ENCODE measurements at places on chromosomes 5 and 9.

- no peak for DNase-seq
These were observed 41.4 kb downstream of the SIL1 start for GRCh38 chr5:139156814-139157213.

GRCh38 chr9:82560036-82560435 lies 502.9 kb downstream of the RASEF start:
- peak; percentile 28 for DNase-seq

DNA sequence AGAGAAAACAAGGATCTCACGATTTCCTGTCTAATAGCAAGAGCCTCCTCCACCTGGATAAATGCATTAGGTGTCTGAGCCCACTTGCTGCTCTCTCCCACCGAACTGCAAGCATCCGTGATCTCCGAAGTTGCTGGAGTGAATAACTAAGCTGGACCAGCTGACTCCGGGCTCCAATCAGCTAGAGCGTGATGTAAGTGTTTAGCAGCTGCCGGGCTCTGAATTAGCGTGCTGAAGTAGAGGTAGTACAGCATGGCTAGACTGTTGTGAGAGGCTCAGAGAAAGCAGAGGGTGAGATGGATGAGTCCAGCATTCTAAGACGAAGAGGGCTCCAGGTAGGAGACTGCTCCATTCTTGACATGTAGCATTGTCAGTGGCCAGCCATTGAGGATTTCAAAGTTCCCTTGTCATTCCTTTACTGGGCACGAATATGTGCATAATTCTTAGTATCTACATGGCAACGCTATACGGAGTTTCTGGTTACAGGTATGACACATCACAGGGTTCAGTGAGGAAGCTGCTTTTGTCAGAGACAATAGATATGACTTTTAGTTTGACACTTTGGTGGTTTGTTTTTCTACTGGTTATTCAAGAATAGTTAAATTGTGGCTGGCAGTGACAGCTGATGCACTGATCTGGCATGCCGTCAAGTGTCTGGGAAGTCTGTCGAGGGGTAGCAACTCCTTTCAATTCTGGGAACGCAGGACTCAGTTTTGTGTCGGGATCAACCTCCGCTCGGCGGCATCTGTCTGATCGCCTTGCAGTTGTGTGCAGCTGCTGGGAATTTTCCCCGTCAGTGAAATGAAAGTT lies 232.6 kb downstream of the MAST4 start:
- peak; percentile 65 for DNase-seq

- DNase-seq = no peak
These were observed 875 bp downstream of the TPM2 start for GRCh38 chr9:35688558-35689541.

DNA sequence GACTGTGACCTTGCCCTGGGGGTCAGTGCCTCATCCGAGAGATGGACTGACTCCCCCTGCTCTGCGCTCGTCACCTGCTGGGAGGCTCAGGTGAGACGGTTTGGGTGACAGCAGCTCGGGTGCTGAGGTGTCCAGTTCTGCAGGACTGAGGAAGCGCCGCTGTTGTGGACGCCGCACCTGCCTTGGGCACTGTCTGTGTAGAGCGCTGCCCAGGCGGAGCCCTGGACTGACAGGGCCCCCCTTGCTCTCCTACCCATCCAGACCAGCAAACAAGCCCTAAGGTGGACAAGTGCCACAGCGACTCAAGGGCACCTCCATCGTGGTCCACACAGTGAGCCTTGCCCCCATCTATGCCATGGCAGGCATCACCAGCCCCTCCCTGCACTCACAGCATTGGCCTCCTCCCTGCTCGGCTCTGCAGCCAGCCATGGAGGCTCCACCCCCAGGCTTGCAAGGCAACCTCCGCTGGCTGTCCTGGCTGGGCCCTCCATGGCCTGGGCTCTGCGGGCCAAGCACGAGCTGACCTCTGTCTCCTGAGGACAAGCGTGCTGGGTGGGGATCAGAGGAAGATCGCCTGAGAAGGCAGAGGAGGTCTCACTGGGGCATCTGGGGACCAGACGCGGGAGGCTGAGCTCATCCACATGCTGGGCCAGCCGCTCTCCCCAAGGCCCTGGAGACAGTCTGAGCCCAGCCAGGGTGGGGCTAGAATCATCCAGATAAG lies 87.1 kb upstream of the COL5A1 start:
- no peak for DNase-seq

DNA sequence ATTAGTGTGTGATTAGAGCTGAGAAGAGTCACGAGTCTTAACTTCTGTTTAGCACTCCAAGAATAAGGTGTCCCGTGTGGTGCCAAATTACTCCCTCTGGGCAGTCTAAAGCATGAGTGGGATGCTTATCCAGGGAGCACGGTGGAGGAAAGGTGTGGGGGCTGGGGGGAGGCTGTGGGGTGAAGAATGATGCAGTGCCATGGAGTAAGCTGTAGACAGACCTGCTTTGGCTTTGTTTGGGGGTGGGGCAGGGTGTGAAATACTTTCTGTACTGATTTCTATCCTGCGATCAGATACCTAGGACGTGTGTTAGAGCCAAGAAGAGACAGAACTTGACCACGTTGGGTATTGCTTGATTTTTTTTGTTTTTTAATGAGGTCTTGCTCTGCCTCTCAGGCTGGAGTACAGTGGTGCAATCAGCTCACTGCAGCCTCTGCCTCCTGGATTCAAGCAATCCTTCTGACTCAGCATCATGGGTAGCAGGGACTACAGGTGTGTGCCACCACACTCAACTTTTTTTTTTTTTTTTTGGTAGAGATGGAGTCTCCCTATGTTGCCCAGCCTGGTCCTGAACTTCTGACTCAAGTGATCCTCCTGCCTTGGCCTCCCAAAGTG lies 232.8 kb downstream of the MAN2A1 start:
- no peak for DNase-seq

DNA sequence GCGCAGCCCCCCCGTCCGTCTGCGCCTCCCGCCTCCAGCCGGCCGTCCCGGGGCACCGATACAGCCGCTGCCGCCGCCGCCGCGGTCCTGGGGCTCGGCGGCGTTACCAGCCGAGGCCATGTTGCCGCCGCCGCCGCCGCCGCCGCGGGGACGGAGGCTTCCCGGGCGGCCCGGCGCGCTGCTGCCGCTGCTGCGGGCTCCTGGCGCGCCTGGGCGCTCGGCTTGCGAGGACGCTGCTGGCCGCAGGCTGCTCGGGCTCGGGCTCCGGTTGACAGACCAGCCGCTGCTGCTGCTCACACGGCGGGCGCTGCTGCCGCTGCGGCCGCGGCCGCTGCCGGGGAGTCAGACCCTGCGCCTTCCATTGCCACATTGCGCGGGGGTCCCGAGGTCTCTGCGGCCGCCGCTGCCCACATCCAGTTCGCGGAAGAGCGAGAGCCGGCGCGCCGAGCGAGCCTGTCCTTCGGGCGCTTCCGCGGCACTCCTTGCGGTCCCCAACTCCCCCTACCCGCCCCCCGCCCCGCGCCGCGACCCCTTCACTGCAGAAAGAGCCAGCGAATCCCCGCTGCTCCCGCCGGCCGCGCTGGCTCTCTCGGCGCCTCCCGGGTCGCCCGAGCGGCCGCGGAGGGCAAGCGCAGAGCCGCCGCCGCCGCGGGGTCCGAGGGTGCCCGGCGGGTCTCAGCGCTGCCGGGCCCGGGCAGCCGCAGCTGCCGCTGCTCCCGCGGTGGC lies 8.4 kb downstream of the PTCH1 start:
- peak; percentile 51 for DNase-seq

DNA sequence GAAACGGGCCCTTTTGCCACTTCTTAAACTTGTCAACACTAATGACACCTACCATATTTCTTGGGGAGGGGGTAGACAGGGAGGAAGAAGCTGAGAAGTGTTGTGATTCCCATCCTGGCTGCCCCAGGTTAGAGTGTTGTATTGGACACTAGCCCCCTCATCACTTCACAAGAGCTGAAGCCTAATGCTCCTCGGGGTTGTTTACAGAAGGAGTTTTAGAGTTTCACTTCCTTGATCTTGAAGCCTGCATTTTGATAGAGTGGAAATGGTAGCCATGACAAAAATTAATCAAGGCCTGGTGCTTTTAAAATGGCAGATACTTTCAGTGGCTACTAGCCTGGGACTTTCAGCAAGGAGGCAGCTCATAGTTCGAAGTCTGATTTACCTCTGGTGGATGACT lies 11.0 kb upstream of the FAM120AOS start:
- no peak for DNase-seq

DNA sequence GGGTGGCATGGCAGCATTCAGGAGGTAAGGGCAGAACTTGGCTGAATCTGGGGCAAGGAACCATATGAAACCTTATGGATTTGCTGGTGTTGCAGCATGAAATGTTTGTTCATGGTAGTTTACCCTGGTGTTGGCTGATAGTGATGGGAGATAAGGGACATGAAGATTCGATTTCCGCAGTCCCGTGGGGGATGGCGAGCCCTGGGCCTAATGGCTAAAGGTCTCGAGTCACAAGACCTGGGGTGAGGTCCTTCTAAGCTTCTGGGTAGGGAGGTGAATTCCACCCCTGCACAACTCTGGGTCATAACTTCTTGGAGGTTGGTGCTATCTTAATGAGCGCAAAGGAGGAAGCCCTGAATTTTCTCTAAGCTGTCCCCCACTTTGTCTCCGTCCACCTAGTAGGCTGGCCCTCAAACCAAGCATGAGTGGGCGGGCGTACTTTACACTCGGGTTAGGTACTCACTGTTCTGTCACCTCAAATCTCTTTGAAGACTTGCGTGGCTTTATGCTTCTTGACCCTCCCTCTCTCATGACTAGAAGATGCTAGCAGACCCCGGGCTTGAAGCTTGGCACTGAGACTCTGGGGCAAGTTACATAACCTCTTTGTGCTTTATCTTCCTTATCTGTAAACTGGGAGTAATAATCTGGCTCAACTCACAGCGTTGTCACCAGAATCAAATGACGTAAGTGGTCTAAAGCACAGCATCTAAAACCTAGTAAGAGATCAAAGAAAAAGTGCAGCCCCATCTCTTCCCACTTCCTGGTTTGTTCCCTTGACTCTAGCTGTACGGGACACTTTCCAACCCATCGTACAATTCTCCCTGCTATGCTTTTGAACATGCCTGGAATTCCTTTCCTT lies 72.5 kb downstream of the BASP1 start:
- no peak for DNase-seq

DNA sequence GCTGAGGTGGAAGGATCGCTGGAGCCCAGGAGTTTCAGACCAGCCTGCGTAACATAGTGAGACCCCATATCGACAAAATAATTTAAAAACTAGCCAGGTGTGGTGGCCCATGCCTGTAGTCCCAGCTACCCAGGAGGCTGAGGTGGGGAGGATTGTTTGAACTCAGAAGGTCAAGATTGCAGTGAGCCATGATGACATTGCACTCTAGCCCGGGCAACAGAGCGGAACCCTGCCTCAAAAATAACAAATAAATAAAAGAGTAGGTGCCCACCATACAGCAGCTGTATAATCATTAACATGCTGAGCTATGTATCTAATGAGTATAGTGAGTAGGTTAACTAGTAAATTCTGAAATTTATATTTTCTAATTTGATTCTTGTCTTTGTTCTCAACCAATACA lies 11.0 kb upstream of the ATP6V0E1 start:
- no peak for DNase-seq

- DNase-seq = no peak
These were observed 54.8 kb downstream of the RNF38 start for GRCh38 chr9:36345103-36345846.

GRCh38 chr5:84430079-84430478 lies 45.4 kb upstream of the EDIL3 start:
- no peak for DNase-seq

- no peak for DNase-seq
These were observed 11.6 kb downstream of the GABRP start for GRCh38 chr5:170795154-170795553.

- DNase-seq = peak; percentile 20
These were observed 69.4 kb upstream of the ACTBL2 start for GRCh38 chr5:57552033-57552432.
